GM12864 (cell line): ENCODE measurements at places on chromosomes 12 and 14.

GRCh38 chr14:50795909-50796308 lies 35.1 kb downstream of the NIN start:
- no peak for DNase-seq

GRCh38 chr12:67772267-67773169 lies 124.0 kb downstream of the DYRK2 start:
- no peak for DNase-seq

DNA sequence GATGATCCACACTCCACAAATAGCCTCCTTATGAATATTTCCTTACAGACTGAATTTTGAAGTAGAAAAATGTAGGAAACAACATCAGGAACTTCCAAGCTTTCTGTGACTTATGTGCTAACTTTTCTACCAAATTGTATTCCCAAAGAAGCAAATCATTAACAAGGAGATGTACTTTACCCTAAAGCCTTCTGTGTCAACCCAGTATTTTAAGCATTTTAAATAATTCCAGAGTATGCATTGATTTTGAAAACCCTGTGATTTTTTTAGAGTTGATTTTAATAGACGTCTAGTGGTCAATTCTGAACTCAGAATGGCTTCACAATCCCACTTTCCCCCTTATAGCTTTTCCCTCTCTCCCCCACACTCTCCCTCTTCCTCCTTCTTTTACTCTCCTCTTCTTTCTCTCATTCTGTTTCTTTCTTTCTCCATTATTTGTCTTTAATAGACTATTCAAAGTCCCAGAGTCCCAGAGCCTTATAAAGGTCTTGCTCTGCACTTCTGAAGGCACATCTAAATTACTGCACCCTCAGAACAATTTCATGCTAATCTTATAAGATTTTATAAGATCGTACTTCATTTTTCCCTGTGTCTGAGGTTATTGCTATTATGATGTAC lies 10.1 kb upstream of the MYF6 start:
- DNase-seq: no peak

GRCh38 chr12:115761784-115762183 lies 515.7 kb downstream of the MED13L start:
- no peak for DNase-seq

DNA sequence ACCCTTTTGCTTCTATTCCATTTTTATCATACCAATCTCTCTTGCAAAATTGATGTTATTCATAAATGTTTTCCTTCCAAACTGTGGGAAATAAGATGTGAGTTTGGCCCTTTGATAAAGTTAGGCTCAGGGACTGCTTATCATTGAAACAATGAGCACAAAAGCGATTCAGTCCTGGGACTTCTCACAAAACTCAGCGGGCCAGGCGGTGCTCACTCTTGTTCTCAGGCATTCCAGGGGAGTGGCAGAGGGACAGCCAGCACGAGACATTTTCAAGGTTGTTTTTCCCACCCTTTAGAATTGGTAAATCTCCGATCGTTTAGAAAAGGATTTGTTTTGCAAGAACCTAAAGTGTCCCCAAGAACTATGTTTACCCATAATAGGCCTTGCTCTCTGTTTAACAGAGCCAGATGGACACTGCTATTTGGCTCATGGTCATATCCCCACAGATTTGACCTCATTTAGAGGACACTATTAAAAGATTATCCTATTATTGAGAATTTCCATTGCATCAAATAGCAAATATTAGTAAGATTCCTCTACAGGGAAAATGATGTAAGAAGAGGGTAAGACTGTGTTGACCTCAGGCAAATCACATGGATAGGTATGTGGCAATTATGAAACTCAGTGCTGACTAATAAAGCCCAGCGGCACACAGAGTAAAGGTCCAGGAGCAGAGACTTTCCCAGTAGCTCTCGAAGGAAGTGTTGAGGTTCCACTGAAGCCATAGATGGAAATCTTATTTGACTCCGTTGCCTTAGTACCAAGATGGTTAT lies 102.7 kb upstream of the USP44 start:
- no peak for DNase-seq

GRCh38 chr14:93996130-93996695 lies 888 bp upstream of the CCDC197 start:
- DNase-seq: no peak

DNA sequence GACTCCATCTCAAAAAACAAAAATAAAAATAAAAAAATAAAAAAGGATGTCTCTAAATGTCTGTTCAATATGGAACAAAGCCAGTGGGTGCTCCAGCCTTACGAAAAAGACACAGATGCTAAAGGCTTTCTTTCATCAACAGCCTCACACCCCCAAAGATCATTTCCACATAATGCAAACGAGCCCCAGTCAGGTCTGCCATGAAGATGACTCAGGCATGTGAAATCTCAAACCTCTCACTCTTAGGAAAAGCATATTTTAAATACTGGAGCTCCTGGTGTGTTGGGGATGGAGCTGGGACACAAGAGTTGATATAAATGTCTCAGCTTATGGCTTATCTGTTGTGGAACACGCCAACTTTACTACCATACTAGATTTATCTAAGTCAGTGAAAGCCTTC lies 49.9 kb upstream of the PLXNC1 start:
- DNase-seq: no peak

DNA sequence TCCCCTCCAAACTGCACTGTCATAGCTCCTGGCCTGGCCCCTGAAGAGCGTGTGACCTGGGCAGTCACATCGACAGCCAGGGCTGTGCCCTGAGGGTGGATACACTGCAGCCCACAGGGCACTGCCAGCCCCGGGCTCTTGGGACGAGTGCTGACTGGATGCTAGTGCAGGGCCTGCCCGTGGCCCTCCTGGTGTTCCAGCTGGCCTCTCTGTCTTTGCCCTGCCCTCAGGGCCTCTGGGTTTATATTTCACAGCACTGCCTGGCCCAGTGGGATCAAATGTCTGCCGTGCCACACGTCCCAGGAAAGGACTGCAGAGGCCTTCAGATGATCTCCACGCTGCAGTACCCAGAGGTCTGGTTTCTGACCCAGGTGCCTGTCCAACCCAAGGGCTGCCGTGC lies 10.1 kb upstream of the CCDC197 start:
- no peak for DNase-seq

DNA sequence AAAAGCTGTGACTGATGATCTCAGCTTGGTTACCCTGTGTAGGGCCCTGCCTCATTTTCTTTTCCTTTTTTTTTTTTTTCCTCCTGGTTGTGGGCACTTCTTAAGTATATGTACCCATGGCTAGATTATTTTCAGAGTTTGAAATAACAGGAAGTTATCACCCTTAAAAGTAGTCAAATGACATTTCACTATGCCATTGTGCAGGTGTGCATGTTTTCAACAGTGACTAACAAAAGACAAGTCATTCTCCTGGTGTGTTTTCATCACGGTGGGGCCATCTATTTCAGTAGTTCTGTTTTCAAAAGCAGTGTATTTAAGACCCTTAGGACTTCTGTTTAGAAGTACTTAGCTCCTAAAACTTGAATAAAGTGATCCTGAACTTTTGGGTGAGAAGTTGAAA lies 15.0 kb downstream of the GABARAPL1 start:
- DNase-seq: no peak

- DNase-seq: no peak
Measured at GRCh38 chr12:111521801-111522200, 77.3 kb downstream of the ATXN2 start.

- DNase-seq: no peak
Measured at GRCh38 chr12:68180792-68181744, 21.5 kb upstream of the IFNG start.

DNA sequence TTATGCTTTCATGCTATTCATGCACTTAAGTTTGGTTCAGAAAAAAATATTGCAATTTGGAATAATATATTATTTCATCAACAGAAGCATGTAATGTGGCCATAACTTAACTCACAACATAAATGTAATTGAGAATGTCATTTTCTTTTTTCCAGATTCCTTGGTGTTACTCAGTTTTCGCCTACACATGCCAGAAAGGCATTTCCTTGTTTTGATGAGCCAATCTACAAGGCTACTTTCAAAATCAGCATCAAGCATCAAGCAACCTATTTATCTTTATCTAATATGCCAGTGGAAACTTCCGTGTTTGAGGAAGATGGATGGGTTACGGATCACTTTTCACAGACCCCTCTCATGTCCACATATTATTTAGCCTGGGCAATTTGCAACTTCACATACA lies 14.4 kb downstream of the TRHDE start:
- DNase-seq: no peak

GRCh38 chr14:76690502-76691105 lies 70.7 kb upstream of the VASH1 start:
- DNase-seq: no peak

GRCh38 chr12:3436461-3437065 lies 54.4 kb upstream of the PRMT8 start:
- no peak for DNase-seq

GRCh38 chr14:81449114-81449513 lies 49.0 kb upstream of the STON2 start:
- no peak for DNase-seq

- no peak for DNase-seq
Measured at GRCh38 chr14:51365241-51365965, 125.4 kb downstream of the TMX1 start.

- no peak for DNase-seq
Measured at GRCh38 chr12:6820166-6820565, 1.5 kb upstream of the GPR162 start.

DNA sequence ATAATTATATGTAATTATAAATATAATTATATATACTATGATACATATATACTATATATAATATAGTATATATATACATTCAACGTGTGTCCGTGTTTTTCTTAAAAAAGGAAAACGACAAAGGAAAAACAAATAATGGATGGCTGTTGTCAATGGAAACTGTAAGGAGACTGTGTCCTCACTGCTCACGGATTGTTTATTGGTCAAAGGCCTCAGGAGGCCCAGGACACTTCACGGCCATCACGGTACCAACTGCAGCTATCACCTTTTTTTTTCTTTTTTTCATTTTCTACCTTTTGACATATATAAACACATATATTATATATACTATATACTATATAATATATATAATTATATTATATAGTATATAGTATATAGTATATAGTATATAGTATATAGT lies 113.4 kb downstream of the SPTSSA start:
- no peak for DNase-seq

- DNase-seq: no peak
Measured at GRCh38 chr12:39815746-39816145, 196.1 kb upstream of the ABCD2 start.

DNA sequence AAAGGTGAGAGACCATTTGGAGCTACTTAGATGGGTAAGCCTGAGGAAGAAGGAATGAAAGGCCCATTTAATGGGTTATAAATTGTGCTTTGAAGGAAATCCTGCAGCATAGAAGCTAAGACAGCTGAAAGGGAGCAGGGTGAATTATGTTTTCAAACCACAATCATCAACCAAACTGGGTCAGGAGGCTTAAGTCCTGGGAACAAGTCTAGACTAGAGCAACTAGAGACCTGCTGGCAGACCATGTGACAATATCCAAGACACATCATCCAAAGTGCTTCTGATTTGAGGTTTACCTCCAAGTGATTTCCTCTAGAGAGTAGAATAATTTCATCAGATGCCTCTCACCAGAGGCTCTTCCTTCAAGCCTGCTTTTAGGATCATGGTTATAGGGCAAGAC lies 53.7 kb downstream of the MAP3K9 start:
- no peak for DNase-seq

DNA sequence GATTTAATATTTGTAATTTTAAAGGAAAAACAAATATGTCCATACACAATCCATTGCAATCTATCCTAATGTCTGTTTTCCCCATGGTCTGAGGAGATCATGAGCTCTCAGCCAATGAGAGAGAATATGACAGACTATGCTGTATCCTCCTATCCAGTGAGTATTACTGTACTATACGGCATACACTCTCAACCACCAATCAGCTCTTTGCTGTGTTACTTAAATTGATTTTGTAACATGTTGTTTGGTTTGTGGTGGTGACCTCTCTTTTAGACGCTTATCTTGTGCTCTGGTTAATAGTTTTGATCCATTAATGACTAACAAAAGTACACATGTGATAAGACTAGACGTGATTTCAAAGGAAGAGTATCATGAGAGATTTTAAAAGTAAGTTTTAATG lies 231.5 kb upstream of the FOXN3 start:
- DNase-seq: no peak

DNA sequence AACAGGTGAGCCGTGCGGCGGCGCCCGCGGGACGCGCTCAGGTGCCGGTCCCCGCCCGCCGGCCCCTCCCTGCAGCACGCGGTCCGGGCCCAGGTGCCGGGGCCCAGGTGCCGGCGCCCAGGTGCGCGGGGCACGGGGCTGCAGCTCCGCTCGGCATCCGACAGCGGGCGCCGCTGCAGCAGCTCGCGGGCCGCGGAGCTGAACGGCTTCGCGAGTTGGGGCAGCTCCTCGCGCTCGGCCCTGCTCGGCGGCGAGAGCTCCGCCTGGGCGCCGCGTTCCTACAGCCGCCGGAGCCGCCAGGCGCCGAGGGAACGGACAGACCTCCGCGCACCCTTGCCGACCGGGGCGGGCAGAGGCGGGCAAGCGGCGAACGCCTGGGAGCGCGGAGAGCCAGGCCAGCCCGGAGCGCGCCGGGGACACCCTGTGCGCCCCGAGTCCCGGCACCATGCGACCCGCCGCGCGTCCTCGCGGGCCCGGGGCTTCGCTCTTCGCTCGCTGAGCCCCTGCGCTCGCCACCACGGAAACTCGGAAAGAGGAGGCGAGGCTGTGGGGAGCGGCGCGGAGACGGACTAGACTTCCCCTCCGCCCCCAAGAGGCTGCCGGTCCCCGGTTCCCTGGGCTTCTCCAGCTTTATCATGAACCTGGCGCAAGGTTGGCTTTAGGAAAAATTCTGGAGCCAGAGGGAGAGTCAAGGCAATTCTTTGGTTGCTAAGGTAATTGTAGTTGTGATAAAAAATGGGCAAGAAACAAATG lies at the start of gene RGS6:
TSS of gene RGS6 (plus strand) at position 201 of the 753 bp plus-strand sequence.
- DNase-seq: no peak

GRCh38 chr12:80776706-80777105 lies 60.0 kb downstream of the MYF5 start:
- no peak for DNase-seq

DNA sequence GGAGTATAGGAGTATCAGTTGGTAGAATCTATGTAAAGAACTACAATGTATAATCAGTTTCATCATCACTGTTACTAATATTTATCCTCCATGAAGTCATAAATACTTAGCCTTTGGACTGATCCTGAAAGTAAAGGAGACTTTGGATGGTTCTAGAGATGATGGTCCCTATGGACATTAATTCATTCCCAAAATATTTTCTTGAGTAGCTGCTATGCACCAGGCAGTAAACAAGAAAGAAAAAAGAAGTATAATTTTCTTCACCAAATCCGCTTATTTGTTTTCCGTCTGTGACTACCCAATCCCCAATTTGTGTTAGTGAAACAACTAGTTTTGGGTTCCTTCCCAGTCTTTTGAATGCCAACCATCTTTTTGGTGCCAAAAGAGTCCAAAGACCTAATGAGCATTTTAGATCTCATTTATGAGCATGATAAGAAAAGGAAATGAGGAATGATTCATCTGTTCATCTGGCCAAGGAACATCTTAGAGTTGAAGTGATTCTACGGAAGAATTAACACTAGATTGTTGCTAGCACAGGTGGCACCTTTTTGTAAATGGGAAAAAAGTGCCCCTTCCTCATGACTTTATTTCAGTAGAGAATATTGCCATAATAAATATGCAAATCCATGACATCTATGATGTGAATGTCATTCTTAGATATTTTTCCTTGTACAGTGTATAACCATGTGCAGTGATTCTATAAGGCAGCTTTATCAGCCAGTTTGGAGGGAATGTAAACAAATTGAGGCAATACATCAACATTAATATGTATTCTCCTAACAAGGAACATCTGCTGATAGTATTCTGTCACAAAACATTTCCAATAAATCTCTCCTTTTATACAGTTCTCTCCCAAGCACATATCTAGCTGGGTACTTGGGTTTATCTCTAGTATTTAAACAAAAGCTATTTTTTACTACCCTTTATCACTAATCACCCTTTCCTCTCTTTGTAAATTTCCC lies 85.1 kb upstream of the CCDC91 start:
- DNase-seq: no peak
